Mesothelial cell of epicardium (in vitro differentiated cells): ENCODE measurements at places on chromosomes 12 and 14. TPM values are rescaled to one million over a fixed set of nuclear protein-coding genes. Genes with fewer than 3 reads are reported as not detected.

Gene ZDHHC22
- not detected in 3 replicates for total RNA-seq

DNA sequence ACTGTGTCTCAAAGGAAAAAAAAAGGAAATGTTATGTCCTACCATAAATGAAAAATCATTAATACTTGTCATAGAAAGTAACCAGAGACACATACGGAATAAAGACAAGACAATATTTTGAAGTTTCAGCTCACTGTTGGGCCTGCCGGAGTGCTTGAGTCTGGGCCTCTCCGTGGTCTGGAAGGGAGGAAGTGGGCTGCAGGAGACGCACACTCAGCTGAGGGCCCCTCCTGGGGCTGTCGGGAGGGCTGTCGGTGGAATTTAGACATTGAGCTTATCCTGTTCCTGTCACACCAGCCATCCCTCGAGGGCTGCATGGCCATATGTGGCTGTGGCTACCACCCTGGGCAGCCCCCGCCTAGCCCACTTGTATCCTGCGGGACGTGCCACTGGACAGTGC, 80.6 kb downstream of the DDX51 start:
- DNase-seq: no peak

Gene NEUROD4
- total RNA-seq: not detected in 3 replicates

DNA sequence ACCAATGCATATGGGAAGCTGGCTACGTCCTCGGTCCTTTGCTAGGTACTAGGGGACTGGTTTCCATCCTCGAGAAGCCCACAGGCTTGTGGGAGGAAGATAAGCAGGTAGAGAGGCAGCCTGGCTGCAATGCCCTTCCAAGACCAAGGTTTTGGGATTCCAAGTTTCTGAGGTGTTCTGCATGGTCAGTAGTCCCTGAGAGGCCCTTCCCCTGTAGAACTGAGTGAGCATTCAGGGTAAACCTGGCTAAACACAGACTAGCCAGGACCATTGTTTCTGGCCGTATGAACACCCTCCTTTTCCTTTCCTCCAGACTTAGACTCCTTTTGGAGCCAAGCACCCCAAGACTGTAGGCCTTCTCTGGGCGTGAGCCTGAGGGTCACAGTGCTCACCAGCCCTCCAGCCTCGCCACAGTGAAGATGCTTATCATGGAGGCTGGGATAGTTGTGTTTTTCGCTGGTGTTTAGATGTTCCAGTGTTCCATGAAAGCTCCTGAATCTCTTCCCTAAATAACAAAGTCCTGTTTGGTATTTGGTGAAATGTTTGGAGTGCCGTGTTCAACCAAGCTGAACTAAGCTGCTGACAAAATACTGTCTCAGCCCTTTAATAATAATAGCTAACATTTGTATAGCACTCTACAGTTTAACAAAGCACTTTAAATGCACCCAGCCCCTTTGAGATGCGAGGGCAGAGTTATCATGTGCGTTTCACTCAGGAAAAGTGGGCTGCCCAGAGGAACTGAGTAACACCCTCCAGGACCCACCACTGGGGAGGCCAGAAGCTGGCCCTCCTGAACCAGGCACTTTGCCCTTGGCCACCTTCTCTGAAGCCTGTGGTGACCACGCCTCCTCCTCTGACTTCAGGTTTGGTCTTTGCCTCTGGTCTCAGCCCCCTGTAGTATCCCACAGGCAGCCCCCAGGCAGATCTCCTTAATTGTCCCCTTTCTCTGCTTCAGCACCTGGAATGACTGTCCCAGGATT, 284.5 kb downstream of the CACNA1C start:
- DNase-seq: no peak

GRCh38 chr12:47071241-47071852, 8.1 kb upstream of the PCED1B start:
- no peak for DNase-seq

Gene IL23A
- total RNA-seq: 0.51 to 0.76 TPM (median 0.72 TPM) in 3 replicates

- no peak for DNase-seq
Observed at GRCh38 chr14:104298458-104298857, 160.1 kb downstream of the KIF26A start.

DNA sequence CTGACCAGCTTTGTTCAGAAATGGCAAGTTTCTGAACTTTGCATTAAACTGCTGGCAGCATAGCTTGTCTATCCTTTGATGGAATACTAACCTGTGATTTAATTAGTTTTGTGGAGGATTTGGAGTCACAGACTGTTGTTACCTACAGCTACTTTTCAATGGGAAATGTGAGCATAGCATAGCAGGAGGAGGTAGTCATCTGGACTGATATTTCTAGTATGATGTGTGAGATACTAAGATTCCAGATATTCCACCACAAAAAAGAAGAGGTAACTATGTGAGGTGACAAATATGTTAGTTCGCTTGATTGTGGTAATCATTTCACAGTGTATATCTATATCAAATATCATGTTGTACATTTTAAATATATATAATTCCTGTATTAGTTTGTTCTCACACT, 833.0 kb downstream of the SLC6A15 start:
- DNase-seq: no peak

- no peak for DNase-seq
Observed at GRCh38 chr12:43836475-43836989, 651 bp downstream of the TMEM117 start.

Gene NAV3
- 17.2 to 28.7 TPM (median 20.2 TPM) in 3 replicates for total RNA-seq

Gene CFAP73
- total RNA-seq: not detected in 3 replicates

GRCh38 chr14:22893706-22894105, 10.7 kb downstream of the REM2 start:
- no peak for DNase-seq

- no peak for DNase-seq
Observed at GRCh38 chr14:66509874-66510273, 1.9 kb downstream of the GPHN start.

Gene TAS2R19
- total RNA-seq: 8.0 to 9.5 TPM (median 8.5 TPM) in 3 replicates

DNA sequence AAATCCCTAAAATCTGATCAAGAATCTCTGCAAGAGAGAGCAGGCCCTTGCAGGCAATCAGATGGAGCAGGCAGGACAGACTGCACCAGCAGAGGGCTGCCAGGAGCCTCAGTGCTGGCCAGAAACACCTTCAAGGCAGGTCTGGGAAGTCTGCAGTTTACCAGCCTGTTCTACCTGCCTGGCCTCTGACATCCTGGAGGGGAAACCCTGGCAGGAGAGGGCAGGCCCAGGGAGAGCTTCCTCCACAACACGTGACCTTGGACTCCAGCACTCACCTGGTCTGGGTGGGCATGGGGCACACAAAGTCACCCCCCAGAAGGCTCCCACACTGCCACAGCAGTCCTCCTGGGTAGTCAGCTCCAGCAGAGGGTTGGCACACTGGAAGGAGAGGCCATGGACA, 56.0 kb downstream of the ISCA2 start:
- no peak for DNase-seq

- DNase-seq: no peak
Observed at GRCh38 chr12:27279826-27280225, 35.7 kb downstream of the STK38L start.

DNA sequence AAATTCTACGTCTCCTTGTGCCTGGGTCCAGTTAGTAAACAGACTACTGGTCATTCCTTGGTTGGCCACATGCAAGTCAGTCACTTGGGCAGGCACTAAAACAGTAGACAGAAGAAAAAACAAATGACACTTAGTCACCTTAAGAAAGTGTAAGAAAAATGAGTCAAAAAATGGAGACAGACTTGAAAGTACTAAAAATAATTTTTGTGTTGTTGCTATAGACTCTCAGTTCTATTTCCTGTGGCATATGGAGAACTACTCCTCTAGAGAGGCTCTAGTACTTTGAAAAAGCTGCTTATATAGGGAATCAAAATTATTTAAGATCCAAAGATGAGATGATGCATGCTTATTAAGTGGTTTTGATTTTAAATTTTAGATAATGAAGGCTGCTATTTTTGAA, 56.0 kb downstream of the PTPRB start:
- DNase-seq: no peak

GRCh38 chr12:58067610-58068387, 126.4 kb downstream of the ATP23 start:
- no peak for DNase-seq

Gene OAS2
- total RNA-seq: 0.22 to 0.43 TPM (median 0.36 TPM) in 3 replicates

- no peak for DNase-seq
Observed at GRCh38 chr14:58401587-58401986, 5.9 kb downstream of the TOMM20L start.

Gene FOS
- 789 to 796 TPM (median 796 TPM) in 3 replicates for total RNA-seq

GRCh38 chr12:6312529-6313325, 2.2 kb downstream of the PLEKHG6 start:
- DNase-seq: no peak

DNA sequence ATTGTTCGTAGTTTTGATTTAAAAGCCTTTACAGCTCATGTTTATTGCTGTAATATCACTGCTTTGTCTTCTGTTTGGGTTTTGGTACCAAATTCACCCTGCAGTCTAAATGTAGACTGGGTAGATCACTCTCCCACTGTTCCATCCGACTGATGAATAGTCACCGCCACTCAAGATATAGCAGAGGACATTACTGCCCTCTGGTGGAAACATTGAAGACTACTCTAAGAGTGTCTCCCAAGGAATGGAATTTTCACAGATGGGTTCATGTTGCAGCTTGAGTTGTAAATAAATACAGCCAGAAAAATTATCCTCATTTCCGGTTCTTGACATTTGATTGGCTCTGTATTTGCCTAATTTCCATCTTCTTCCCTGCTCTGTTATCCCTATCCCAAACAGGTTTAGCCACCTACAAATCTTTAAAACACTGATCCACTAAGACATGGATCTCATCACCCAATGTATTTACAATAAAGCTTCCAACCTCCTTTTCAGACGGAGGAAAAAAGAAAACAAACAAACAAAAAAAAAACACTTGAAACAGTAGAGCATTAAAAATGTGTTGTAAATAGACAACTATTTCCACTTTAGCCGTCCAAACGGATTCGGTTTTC, 198.3 kb upstream of the CPNE8 start:
- no peak for DNase-seq

- DNase-seq: no peak
Observed at GRCh38 chr14:60087668-60088067, 4.1 kb upstream of the PCNX4 start.

DNA sequence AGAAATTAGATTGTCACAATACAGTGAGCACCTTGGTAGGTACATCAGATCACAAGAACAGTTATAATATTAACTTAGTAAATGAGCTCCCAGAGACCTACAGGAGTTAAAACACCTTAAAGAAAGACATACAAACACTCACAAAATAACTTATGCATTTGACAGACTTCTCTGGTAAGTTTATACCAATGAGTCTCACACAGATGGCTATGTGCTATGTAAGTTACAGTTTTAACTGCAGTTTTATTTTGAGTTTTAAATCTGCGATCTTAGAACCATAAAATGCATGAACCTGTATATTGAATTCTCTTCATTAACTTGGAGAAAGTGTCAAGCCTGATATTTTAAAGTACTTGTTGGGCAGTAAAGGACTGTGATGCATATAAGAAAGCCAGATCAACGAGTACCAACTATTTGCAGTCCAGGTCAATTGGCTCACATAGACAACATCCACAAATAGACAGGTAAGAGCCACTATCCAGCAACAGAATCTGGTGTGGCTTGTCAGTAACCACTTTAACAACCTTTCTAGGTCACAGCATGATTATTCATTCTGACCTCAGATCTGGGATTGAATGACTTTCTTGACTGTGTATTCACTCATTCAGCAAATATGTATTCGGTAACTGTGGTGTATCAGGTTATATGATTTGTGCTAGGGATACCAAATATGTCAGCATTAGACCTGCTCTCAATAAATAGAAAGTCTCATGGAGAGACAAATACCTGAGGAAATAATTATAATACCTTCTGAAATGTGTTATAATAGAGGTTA, 856.6 kb upstream of the MGAT4C start:
- DNase-seq: no peak

GRCh38 chr12:75137896-75138295, 71.7 kb downstream of the KCNC2 start:
- DNase-seq: no peak

DNA sequence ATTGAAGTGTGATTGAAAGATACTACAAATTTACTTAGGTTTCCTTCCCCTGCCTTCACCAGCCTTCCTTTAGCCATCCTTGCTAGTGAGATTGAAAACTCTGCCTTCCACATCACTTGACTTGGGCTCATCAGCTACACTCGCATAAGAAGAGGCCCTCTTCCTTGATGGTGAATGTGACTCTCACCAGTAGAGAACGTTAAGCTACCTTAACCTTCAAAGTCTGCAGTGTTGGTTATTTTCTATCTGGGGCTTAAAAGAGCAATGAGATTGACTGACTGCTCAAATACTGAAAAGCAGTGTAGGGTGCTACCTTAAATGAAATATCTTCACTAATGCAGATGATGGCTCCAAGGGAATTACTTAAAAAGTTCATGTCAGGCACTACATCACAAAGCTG, 271.8 kb downstream of the EGLN3 start:
- no peak for DNase-seq

Gene C1S
- 46.1 to 47.3 TPM (median 46.7 TPM) in 3 replicates for total RNA-seq

Gene CCDC197
- total RNA-seq: not detected in 3 replicates

DNA sequence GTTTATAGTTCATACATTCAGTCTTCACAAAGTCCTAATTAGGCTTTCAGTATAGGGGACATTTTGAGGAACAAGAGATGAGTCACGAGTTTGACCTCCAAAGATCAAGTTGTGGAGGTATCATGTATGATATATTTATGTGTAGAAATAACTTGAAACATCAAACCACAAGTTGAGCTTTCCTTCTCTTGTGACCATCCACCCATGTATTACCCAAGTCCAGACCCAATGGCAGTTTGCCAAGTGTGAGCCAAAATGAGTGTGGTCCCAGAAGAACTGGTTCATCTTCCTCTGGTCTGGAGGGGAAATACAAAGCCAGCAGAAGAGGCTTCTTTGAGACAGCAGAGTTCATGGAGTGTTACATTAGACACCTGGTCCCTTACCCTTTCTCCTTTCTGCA, 104.9 kb downstream of the ATP23 start:
- no peak for DNase-seq

GRCh38 chr14:102532204-102532658, 22.7 kb upstream of the ANKRD9 start:
- DNase-seq: no peak

Gene MYL2
- not detected in 3 replicates for total RNA-seq

DNA sequence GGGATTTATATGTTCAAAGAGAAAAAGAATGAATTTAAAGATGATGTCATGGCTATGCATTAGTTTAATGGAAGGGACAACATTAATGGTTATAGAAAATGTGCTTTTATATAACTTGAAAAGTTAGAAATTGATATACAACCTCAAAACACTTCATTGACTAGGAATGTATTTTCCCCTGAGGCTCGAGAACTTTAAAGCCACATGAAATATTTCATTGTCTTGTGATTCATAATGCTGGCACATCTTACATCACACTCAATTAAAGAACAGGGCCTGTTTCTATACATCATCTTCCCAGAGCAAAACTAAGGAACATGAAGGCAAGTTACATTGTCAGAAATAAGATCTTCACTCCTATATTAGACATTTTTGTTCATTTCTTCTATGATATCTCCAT, 35.2 kb upstream of the PAWR start:
- DNase-seq: no peak

Gene PGAM5
- 23.5 to 26.6 TPM (median 24.5 TPM) in 3 replicates for total RNA-seq

- DNase-seq: no peak
Observed at GRCh38 chr14:37436519-37436918, 158.5 kb downstream of the FOXA1 start.

DNA sequence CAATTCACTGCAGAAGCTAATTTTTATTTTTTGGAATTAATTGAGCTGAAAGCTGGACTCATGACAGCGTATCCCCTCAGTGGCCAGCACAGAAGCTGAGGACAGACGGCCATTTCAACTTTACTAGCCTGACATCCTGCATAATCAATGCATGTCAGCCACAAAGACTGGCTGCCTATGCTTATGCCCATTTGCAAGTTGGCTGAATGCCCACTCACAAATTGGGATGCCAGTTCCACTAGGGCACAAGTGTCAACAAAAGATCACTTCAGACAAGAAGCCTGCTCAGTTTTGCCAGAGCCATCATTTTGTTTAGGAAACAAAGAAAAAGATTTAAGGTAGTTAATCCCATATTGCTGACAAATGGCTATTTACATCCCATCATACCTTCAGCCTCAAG, 417.6 kb downstream of the NOVA1 start:
- DNase-seq: no peak

Gene DBX2
- total RNA-seq: not detected in 3 replicates
